ENCODE measurements at places on chromosomes 11 and 22.

GRCh38 chr11:110948112-110948511, 235.9 kb upstream of the ARHGAP20 start:
- DNase-seq: no peak

- DNase-seq: peak; percentile 60
Measured at GRCh38 chr11:34234086-34234740, 123.6 kb downstream of the ABTB2 start.

DNA sequence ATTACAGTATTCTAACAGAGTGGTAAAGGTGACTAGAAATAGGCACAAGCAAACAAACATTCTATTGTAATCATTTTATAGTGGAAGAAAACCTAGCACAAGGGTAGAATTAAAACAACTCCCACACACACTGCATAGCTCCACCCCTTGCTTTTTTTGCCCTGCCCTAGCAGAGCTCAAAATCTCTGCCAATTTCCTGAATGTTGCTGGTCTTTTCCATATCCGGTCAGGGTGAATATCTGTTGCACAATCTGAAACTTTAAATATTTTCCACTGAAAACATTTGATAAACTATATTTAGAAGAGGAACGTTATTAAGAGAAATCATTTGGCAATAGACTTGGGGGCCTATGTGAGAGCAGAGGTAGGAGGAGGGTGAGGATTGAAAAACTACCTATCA, 2.7 kb downstream of the SPA17 start:
- DNase-seq: no peak

DNA sequence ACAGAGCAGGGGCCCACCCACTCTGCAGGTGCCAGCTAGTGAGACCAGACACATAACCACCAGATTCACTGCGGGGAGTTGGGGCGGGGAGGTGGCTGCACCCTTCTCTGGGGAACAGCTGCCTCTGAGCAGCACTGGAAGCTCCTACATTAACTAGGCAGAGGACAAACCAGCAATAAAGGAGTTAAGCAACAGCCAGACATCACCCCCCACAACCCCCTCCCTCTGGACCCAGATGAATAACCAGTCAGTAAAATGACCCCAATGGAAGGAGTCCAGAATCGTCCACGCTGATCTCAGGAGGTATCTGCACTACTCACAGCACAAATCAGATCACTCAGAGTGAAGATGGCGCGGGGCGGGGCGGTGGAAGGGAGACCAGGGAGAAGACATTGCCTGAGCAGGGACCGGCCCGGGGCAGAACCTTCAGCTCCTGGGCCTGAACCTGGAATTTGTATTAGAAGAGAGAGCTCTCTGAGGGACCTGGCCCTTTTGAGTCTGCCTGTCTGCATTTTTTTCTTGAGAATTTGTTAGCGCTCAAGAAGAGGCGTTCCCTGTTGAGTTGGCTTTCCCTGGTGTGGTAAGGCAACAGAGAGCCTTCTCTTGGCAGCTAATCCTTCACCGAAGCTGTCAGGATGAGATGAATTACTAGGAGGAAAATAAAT, 125.5 kb upstream of the NCAM1 start:
- DNase-seq: no peak

GRCh38 chr11:129625930-129626329, 189.7 kb upstream of the TMEM45B start:
- DNase-seq: no peak
